ENCODE measurements at places on chromosomes 11 and 22.

- no peak for DNase-seq
Observed at GRCh38 chr11:72732329-72732728, 19.9 kb downstream of the ARAP1 start.

- no peak for DNase-seq
Observed at GRCh38 chr11:72741429-72741833, 10.8 kb downstream of the ARAP1 start.

- DNase-seq, result no peak
Observed at GRCh38 chr11:119758291-119758690, 29.3 kb upstream of the NECTIN1 start.

GRCh38 chr11:1092919-1093318 lies 18.2 kb downstream of the MUC2 start:
- no peak for DNase-seq

DNA sequence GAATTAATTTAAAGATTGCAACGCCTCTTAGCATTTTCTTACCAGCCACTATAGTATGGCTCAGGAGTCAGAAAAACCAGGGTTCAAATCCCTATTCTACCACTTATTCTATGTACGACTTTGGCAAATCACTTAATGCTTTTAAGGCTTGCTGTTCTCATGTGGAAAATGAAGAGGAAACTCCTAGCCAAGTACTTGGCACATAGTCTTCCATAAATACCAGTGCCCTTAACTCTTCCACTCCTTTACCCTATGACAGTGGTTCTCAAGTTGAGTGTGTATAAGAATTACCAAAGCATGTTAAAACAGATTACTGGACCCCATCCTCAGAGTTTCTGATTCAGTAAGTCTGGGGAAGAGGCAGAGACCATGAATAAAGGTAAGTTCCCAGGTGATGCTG lies 107.6 kb downstream of the RBFOX2 start:
- DNase-seq, result no peak

- no peak for DNase-seq
Observed at GRCh38 chr11:17746096-17746495, 11.5 kb downstream of the KCNC1 start.

- no peak for DNase-seq
Observed at GRCh38 chr11:2996976-2997375, 4.8 kb upstream of the NAP1L4 start.

DNA sequence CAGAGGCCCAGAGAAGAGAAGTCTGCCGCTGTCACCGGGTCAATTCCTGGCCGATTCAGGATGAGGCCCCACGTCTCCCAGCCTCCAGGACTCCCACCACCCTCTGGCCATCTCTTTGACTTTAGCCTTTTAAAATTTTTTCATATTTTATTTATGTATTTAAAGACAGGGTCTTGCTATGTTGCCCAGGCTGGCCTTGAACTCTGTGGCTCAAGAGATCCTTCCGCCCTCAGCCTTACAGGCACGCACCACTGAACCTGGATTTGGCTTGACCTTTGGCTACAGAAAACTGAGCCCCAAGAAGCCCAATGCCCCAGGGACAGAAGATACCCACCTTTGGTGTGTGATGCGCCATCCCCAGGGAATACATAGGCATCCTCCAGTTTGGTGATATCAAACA lies 3.9 kb downstream of the POLR3H start:
- DNase-seq, result no peak

DNA sequence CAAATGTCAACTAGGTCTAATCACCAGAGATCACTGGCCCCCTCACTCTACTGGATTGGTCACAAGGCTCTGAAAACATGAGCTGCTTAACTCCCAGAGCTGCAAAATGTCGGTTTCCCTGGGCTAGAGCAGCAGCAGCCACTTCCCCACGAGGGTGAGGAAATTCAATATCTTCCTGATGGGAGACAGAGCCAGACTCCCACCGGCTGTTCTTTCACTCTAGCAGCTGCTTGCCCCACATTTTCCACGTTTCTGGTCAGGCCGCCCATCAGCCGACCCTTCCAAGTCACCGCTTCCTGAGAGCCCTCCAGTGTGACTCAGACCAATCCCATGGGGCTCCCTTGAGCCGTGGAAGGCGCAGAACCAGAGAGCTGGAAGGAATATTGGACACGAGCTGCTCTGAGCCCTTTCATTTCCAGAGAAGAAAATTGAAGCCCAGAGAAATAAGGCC lies 227.0 kb downstream of the ADAMTS15 start:
- no peak for DNase-seq

- no peak for DNase-seq
Observed at GRCh38 chr22:24002851-24003250, 2.4 kb downstream of the GSTT4 start.

DNA sequence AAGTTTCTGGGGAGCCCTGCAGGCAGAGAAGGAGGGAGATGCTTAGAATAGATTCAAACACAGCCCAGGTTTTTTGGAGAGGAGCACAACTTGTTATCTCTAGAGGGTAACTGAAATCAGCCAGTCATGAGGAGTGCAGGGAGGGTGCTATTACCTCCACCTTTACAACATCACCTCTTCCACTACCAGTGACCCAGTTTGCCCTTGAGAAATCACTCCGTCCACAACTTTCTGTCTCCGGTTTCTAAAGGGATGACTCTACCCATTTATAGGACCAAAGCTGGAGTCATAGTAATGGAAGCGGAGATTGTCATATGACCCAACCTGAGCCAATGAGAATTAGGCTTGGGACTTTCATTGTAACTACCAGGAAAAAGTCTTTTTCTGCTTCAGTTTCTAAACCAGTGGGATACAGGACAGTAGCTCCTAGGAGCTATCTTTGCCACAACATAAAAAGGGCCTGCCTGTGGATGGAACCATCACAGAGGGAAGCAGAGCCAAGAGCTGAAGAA lies 131.2 kb upstream of the SERPIND1 start:
- DNase-seq, result no peak

DNA sequence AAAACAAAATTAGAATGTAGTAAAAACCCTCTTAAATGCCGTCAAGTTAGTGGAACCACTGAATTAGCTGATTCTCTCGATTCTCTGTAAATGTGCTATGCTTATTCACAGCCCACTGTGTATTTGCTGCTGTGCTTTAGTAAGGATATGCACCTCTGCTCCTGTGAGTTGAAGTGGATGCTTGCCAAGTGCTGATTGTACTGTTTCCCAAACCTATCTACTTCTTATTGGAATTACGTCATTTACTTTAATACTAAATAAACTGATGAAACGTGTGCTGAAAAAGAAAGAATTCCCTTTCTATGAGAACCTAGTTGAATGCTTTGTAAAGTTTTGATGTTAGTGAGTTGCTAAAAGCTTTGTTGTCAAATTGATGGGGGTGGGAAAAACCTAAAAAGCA lies 158.4 kb downstream of the LRRC4C start:
- DNase-seq, result no peak

- DNase-seq, result no peak
Observed at GRCh38 chr11:120810251-120810650, 213.7 kb upstream of the TBCEL start.

DNA sequence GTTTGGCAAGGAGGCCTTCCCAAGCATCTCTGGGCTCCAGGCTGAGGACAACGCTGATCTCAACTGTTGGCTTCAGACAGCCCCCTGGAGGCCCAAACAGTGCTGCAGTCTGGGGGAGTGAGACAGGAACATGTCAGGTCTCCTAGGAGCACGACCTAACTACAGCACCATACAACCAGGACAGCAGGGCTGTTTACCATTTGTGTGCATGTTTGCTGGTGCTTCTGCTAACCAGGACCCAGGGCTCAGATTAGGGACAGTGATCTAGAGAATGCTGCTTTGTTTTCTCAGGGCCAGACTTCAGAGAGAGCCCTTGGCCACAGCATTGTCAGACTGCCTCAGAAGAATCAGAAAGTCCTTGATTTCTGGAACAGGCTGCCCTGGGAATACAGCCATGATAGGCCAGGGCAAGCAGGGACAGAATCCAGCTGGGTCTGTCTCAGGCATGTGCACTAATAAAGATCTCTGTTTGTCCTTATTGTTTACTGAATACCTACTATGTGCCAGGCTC lies 126.5 kb downstream of the VPREB1 start:
- no peak for DNase-seq

GRCh38 chr11:367956-368413 lies 1.3 kb upstream of the B4GALNT4 start:
- DNase-seq, result no peak

- DNase-seq, result no peak
Observed at GRCh38 chr22:37731804-37732471, 35.1 kb downstream of the TRIOBP start.

DNA sequence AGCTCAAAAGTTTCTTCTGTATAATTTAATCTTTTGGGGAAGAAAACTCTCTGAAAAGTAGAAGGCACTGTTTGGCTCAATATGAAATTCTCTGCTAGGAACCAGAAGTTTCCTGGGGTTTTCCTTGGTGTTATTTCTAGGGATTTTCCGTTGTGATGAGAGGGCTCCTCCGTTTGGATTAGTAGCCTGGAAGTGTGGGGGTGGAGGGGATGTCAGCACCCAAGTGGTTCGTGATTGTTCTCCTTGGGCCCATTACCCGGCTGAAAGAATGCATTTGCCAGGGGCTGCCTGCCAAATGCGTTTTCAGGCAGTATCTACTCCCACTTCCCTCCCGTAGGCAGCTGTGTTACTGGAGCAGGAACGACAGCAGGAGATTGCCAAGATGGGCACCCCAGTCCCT lies 4.3 kb downstream of the SF3B2 start:
- no peak for DNase-seq

DNA sequence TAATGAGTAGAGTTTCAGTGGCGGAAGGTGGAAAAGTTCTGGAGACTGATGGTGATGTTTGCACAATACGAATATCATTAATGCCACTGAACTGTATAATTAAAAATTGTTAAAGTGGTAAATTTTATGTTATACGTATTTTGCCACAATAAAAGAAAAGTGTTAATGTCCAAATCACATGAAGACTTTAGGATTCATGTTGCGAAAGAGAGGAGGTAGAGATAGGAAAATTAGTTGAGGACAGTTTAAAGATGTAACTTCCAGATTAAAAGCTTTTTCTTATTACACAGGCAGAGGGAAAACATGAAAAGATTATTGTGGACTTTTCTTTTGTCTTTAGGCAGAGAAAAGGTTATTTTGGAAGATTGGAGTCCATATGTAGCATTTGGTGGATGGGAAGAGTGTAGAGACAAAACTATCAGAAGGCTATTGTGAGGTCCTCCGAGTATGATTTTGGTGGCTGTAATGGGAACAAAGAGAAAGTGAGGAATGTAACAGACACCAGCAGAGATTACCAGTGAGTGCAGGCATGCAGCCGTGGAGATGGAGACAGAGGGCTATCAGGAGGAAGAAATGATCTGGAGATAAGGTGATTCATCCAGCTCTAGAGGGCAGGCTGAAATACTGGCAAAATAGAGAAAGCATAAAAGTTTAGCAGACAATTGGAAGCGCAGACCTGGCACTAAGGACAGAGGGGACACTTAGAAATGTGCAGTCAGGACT lies 12.5 kb downstream of the VPS26B start:
- no peak for DNase-seq

- no peak for DNase-seq
Observed at GRCh38 chr22:34278121-34278520, 357.8 kb upstream of the LARGE1 start.

- no peak for DNase-seq
Observed at GRCh38 chr11:47359586-47359985, 7.1 kb upstream of the MYBPC3 start.

DNA sequence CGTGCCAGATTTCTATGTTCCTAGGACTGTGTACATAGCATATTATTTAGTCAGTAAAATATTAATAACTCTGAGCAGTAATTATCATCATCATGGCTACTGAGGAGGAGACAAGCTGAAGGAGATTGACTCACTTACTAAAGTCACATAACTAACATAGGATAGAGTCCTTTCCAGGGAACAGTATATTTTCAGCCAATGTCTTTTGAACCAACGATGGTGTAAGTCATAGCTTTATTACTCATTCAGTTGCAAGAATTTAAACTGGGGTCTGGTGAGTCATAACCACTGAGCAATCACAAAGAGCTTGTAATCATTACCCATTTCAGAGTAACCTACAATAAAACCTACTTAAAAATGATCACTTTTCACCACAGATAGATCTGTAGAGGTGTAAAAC lies 1564.8 kb upstream of the TENM4 start:
- DNase-seq, result no peak

- peak; percentile 59 for DNase-seq
Observed at GRCh38 chr11:304915-305843, 2.4 kb upstream of the IFITM2 start.

DNA sequence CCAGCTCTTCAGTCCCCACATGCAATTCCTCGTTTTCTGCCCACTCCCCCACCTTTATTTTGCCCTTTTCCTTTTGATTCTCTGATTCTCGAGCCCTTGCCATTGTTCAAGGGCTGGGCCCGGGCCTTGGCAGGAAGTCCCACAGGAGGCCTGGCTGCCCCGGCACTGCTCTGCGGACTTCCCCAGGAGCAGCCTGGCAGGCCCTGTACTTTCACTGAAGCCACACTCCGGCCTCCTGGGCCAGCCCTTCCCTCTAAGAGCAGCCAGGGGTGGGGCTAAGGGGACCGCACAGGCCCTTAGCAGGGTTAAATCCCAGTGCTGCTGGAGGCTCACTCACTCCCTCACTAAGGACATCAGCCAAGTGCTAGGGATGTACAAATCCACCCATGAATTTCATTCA lies 4.1 kb downstream of the LRRC32 start:
- no peak for DNase-seq

GRCh38 chr11:75733431-75734107 lies 15.9 kb downstream of the MOGAT2 start:
- peak; percentile 45 for DNase-seq

DNA sequence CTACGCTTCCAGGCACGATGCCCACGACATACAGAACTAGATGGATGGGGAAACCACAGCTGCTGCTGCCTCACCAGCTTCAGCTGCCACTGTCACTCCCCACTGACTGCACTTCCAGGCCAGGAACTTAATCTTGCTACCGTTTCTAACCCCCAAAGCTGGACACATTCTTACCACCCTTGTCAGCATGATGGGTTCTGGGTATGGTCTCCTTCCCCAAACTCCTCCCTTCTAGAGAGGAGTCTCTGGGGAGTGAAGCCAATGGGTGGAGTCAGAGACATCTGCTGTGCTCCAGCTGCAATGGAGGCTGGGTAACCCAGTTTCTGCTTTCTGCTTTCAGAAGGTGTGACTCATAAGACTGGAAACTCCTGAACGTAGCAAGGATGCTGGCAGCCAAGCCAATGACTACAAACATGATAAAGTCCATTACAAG lies 87.0 kb upstream of the THY1 start:
- no peak for DNase-seq

- no peak for DNase-seq
Observed at GRCh38 chr11:91163619-91164451, 941.0 kb upstream of the CHORDC1 start.

GRCh38 chr11:130711193-130711592 lies 205.1 kb downstream of the SNX19 start:
- no peak for DNase-seq
